ENCODE measurements at places on chromosomes 13 and 19.
A peak's percentile ranks its signal among the peaks of the same experiment; 100 is the strongest.

DNA sequence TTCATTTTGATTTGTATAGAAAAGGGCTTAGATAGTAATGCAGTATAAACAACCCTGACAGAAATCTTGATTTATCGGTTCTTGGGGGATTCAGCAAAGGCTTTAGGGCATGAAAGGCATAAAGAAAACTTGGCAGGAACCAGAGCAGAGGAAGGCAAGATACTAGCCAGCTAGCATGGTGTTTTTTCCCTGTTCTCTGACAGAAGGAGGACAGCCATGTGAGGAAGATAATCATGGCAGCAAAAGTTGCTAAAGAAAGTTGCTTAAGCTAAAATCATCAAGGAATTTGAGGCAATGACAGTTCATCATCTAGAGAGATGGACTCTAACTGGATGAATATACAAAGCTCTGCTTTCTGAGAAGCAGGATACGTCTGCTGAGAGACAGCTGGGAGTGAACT, 294.1 kb downstream of the KCNRG start:
- DNase-seq = no peak

DNA sequence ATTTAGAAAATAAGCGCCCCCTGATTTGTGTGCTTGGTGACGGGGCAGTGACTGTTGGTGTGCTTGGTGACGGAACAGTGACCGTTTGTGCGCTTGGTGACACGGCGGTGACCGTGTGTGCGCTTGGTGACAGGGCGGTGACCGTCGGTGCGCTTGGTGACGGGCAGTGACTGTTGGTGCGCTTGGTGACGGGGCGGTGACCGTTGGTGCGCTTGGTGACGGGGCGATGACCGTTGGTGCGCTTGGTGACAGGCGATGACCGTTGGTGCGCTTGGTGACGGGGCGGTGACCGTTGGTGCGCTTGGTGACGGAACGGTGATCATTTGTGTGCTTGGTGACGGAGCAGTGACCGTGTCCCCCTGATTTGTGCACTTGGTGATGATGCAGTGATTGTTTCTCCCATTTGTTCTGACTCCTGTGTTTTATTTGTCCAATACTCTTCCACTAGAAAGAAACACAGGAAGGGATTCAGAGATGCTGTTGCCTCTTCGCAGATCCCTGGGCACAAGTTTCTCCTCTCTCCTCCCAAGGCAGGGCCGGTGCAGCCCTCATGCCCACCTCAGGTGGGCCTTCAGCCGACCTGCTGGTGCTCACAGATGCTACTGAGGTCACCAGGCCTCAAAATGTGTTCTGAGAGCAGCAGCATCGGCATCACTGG, 128.3 kb downstream of the ATP11A start:
- DNase-seq = no peak

GRCh38 chr13:110150384-110151101, 156.4 kb downstream of the COL4A1 start:
- peak; percentile 62 for DNase-seq

DNA sequence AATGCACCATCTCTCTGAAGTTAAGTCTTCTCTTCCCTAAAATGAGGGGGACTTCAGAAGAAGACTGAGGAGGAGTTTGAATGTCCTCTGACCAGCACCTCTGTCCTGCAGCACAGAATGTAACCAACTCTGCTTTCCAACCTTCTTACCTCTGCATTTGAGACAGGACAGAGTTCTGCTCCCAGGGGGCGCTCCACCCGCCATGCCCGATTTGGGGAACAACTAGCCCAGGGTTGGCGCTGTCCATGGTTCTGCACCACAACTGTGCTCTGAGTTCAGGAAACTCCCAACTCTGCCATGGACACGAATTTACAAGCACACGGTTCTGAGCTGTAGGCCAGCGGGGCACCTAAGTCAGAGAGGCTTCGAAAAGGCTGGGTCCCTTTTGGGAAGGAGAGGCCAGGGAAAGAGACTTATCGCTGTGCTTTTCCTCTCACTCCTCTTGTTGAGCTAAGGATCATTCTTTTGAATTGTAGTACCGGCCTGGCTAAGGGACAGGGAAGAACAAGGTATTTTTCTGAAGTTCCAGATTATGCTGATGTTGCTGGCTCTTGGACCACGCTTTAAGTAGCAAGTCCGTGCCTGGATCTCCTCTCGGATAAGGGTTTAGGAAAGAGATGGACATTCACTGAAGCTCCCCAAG, 22.2 kb downstream of the SIGLEC5 start:
- DNase-seq = no peak

Measured in HCEC 1CT (cell line).